ENCODE measurements at places on chromosomes 6 and 20.

- DNase-seq: no peak
Measured at GRCh38 chr6:68760941-68761676, 126.0 kb downstream of the ADGRB3 start.

DNA sequence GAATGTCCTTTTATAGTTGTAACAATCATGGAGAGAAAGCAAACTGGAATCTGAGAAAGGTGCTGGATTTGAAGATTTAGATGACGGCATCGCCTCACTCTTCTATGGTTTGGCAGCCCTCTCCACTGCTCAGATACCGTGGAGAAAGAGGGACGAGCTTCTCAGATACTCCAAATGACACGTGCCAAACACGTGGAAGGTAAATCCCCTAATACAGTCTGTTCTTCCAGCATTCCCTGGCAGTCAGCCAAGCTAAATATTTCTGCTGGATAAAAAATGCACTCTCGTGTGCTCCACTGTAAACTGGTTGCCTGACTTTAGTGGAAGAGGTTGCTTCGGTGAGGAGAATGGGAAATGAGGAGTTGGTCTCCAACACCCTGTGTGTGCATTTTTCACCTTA lies 16.7 kb upstream of the PRDM1 start:
- no peak for DNase-seq

GRCh38 chr6:149900620-149901443 lies 2.9 kb upstream of the RAET1E start:
- no peak for DNase-seq

- DNase-seq: no peak
Measured at GRCh38 chr20:49478266-49478665, 4.2 kb downstream of the KCNB1 start.

GRCh38 chr20:55067158-55067825 lies 591.9 kb downstream of the DOK5 start:
- no peak for DNase-seq

DNA sequence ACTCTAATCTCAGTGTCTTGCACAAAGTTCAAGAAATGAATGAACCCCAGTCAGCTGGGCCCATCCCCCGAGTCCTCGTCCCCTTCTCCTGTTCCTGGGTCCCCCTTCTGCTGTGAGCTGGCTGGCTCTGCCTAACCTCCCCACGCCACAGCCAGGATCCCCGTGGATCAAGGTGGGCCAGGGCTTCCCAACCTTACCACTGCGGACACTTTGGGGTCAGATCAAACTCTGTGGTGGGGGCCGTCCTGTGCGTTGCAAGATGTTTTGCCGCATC lies 116.2 kb downstream of the SULF2 start:
- DNase-seq: no peak

- DNase-seq: no peak
Measured at GRCh38 chr6:145882121-145882531, 67.5 kb upstream of the FBXO30 start.

Data from stimulated activated CD4-positive, alpha-beta T cell treated with anti-CD3 and anti-CD28 coated beads, TNF-alpha, amount 100 ng/mL, for 24 hours (primary cell).